ENCODE measurements at places on chromosomes 2 and 18.
A peak's percentile ranks its signal among the peaks of the same experiment; 100 is the strongest.

GRCh38 chr2:184581391-184581790 lies 16.9 kb upstream of the ZNF804A start:
- DNase-seq, result no peak

GRCh38 chr2:40746191-40746590 lies 294.3 kb upstream of the SLC8A1 start:
- peak; percentile 3 for DNase-seq

DNA sequence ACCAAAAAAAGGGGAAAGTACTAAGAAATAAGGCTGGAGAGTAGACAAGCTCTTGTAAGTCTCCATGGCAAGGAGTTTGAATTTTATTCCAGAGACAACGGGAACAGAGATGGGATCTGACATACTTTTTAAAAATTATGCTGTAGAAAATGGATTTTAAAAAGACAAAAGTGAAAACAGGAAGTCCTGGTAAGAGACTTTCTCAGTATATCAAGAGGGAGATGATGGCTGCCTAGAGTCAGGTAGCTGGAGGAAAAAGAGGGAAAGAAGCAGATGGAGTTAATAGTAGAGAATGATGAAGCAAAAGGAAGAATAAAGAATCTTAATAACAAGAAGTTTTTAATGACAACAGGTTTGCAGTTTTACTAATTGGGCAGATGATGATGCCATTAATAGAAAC lies 168.1 kb downstream of the SRBD1 start:
- no peak for DNase-seq

GRCh38 chr2:32425719-32426141 lies 68.9 kb downstream of the BIRC6 start:
- DNase-seq, result peak; percentile 15

GRCh38 chr2:20560011-20560410 lies 90.9 kb downstream of the HS1BP3 start:
- no peak for DNase-seq

DNA sequence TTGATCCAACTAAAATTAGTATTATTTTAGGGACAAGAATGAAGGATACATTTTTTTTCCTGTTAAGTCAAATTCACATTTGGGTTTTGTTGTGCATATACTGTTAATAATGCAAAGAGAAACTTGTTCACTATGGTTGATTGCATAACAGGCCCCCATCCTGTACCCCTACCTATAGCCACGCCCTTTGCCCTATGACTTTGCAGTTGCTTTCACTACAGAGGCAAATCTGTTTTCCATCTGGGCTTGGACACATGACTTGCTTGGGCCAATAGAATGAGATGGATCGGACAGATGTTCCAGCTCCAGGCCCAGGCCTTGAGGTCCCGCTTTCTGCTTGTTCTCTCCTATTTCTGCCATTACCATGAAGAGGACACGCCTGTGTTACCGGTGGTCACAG lies 278.5 kb upstream of the HNRNPA3 start:
- DNase-seq, result no peak

DNA sequence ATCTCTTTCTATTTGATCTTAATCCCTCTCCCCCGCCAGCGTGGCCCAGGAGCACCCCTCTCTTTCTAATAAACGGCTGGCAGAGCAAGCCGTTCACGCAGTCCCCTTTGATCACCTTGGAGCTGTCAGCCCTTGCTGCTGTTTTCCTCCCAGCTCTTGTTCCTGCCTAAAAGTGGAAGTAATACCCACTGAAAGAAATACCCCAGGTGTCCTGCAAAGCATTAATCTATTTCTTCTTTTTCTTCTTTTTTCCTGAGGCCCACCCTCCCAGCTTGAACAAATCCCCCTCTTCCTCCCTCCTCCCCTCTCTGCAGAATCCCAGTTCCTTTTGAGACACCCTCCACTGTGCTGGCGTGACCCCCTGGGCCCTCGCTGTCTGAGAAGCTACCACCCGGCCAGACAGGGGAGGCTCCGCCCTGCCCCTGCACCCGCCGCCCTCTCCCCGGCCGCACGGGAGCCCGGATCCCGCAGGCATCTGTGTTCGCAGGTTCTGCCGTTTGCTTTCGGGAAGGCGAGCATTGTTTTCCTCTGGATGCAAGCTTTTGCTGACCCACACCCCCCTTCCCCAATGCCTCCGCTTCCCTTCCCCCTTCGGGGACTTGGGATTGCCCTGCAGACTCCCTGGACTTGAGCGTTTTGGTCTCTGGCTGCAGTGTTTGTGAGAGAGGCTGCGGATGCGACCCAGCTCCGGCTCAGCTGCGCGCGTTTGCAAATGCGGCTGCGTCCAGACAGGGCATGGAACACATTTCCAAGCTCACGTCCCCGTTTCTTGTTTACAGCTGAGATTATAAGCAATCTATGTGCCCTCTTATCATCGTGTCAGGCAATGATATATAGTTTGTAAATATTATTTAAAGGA lies 631.5 kb downstream of the NYAP2 start:
- DNase-seq, result peak; percentile 17

GRCh38 chr2:235234736-235235135 lies 259.1 kb upstream of the AGAP1 start:
- no peak for DNase-seq

DNA sequence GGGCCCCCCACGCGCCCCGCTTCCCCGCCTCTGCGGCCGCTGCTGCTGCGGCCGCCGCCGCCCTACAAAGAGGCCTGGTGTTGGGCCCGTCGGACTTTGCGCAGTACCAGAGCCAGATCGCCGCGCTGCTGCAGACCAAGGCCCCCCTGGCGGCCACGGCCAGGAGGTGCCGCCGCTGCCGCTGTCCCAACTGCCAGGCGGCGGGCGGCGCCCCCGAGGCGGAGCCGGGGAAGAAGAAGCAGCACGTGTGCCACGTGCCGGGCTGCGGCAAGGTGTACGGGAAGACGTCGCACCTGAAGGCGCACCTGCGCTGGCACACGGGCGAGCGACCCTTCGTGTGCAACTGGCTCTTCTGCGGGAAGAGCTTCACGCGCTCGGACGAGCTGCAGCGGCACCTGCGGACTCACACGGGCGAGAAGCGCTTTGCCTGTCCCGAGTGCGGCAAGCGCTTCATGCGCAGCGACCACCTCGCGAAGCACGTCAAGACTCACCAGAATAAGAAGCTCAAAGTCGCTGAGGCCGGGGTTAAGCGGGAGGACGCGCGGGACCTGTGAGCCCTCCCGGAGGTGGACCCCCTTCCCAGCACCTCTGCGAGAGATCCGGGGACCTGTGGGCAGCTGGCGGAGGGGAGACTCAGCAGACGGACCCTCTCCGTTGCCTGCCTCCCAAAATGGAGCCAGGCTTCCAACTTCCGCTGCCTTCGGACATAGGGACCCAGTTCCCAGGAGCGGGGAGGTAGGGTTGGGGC lies 1.9 kb downstream of the SP5 start:
- DNase-seq, result no peak

GRCh38 chr2:74735564-74735963 lies 81.5 kb downstream of the SEMA4F start:
- peak; percentile 83 for DNase-seq

DNA sequence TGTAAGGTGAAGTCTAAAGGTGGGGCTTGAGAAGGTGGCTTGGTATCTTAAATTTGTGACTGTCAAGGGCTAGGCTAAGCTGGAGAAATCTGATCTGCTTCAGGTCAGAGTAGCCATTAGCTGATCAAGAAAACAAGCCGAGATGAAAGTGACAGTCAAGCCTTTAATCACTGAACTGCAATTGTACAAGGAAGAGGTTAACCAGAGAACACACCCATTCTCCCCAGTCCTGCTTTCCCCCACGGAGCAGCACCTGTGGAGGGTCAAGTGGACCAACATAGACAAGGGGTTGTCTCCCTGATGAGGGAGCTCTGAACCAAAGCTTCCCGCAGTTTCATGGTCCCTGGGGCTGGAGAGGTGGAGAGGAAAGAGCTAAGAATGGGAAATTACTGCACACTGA lies 901.2 kb downstream of the DCC start:
- no peak for DNase-seq

DNA sequence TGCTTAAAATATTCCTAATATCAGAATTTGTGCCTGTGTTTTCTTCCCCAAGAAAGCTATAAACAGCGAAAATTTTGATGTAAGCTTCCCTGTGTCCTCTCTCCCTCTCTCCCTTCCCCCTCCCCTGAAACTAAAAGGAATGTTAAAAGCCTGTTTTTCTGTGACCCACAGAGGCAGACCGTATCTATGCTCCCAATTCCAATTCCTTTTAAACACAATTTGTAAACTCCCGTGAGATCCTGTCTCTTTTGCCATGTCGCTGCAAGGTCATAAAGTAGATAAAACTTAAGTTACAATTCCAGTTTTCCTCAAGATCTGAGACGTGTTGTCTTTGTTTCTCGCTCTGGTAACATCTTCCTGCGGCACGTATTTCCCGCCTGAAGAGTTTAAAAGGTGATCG lies 23.3 kb downstream of the SKA1 start:
- DNase-seq, result no peak

- no peak for DNase-seq
These were observed 87.3 kb downstream of the COLEC12 start for GRCh38 chr18:413233-413632.

- DNase-seq, result no peak
These were observed 203.3 kb downstream of the EN1 start for GRCh38 chr2:118644190-118644589.

- no peak for DNase-seq
These were observed 428.5 kb upstream of the CNTNAP5 start for GRCh38 chr2:123596621-123597020.

DNA sequence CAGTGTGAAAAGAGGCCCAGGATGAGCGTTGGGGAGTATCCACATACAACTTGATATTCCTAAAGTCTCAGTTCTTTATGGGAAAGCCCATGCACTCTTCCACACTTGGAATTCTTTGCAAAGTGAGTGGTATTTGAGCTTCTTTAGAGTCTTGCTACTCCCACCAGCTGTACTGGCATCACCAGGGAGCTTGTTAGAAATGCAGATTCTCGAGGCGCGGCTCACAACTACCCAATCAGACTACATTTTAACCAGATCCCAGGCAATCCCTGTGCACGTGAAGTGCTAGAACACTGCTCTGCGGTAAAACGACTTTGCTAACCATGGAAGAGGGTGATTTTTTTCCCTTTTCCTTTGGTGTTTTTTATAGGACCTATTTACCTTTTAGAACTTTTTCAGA lies 184.7 kb downstream of the NEDD4L start:
- no peak for DNase-seq

- DNase-seq, result no peak
These were observed 1142.1 kb downstream of the CNTNAP5 start for GRCh38 chr2:125167152-125167551.

DNA sequence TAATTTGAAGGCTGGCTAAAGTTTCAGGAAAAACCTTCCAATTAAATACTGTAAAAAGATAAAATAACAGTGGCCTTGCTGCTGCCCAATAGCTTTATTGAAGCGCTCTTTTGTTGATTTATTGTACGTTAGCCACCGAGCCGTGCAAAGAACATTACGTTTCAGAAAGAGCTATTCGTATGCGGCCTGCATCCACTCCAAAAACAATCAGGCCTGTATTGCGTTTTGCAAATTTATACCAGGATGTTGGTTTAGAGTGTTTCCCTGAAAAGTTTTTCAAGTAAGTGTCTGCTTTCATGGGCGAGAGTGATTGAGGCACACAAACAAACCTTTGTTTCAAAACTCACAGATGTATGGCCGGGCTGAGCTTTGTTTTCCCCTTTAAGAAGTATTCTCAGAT lies 257.2 kb upstream of the SALL3 start:
- DNase-seq, result no peak

- no peak for DNase-seq
These were observed 53.4 kb upstream of the ORC2 start for GRCh38 chr2:201016859-201017258.

DNA sequence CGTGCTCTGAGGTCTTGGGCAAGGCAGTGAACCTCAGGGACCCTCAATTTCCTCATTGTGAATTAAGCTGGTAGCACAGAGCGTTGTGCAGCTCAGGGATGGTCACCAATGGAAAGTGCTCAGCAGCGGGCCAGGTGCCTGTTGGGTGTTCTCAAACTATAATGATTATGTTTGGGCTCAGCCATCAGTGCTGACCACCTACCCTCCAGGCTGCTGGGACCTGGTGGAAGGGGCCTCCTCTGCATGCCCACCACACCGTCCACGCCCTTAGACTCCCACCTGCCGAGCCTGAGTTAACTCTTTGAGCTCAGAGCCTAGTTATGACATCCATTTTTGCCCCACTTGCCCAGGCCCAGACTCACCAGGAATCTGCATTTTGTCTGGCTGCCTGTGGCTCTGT lies 35.0 kb downstream of the GLI2 start:
- DNase-seq, result no peak

DNA sequence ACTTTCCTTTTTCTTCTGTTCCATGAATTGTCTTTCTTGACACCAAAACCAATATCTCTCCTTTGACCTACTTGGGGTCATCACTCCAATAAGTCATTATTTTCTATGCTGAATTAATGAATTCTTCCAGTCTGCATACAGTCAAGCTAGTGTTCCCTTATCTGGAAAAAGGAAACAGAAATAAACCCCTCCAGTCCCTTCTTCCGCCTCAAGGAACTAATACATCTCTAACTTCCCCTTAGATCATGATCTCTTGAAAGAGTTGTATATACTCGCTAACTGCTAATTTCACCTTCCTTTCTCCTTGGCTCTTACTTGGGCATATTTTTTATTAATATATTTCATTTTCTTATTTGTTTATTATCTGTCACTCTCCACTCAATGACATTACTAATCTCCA lies 7.3 kb upstream of the ARHGAP15 start:
- no peak for DNase-seq

DNA sequence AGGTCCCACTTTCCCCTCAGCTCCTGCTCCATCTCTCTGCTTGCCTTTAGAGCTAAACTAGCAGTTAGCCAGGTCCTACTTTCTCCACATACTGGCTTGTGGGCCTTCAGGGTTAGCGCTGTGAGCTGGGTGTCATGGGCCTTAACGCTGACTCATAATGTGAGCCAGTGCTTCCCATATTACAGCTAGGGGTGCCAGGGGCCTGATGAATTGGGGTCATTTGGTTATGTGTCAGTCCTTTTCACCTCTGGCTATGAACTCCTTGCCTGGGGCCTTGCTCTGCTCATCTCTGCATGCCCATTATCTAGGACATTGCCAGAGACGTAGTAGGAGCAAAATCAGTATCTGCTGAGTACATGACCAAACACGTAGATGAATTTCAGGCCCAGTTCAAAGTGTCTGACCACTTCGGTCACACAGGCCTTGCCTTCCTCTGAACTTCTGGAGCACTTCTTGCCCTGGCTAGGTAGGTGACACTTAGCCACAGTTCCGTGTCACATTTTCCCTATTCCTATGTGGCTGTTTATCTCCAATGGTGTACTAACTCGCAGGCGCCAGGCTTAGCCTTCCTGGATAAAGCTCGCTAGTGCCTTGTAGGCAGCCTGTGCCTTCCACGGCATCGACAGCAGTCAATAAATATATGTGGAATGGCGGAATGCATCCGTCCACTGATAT lies 103.2 kb upstream of the SIX3 start:
- no peak for DNase-seq

DNA sequence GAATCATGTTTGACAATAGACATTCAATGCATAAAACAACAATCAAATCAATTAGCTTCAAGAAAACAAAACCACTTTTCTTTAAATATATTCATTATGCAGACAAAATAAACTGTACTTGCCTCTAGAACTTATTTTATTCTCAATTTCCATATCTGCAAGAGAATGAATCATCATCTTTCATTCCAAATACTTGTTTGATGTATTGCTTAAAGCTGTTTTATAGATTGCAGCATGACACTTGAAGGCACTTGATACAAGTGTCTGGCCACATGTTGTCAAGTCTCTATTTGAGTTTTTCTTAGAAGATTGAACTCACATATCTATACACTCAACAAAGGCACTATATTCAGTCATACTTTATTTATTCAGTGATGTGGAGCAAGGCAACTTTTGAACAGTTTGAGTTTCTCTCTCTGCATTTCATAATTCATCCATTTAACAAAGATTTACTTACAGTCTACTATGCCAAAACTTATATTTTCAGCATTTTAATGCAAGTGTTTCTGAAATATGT lies 38.7 kb upstream of the DDX18 start:
- no peak for DNase-seq
